Liver (tissue), 10 donors: ENCODE measurements at places on chromosomes 3 and 15. TPM values are rescaled to one million over a fixed set of nuclear protein-coding genes. Genes with fewer than 3 reads are reported as not detected.
A peak's percentile ranks its signal among the peaks of the same experiment; 100 is the strongest.

DNA sequence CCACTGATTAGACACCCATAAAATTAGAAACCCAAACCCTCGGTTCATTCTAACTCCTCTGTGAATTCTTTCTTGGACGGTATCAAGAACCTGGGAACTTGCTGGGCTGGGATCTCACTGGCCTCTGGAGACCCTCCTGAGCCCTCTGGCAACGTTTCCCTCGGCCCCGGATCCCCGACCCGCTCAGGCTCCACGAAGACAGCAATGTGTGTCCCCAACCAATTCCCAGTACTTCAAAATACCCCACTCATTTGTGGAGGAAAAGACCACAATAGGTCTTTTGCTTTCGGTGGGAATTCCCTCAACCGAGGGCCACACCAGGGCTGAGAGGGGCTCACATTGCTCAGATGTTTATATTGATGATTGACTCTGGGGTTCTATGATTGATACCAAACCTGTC is 117.9 kb upstream of the PRR20G start:
- no peak for DNase-seq

SERPINI2 gene
- not detected for total RNA-seq

FAM131A gene
- 5.7 TPM for total RNA-seq

DNA sequence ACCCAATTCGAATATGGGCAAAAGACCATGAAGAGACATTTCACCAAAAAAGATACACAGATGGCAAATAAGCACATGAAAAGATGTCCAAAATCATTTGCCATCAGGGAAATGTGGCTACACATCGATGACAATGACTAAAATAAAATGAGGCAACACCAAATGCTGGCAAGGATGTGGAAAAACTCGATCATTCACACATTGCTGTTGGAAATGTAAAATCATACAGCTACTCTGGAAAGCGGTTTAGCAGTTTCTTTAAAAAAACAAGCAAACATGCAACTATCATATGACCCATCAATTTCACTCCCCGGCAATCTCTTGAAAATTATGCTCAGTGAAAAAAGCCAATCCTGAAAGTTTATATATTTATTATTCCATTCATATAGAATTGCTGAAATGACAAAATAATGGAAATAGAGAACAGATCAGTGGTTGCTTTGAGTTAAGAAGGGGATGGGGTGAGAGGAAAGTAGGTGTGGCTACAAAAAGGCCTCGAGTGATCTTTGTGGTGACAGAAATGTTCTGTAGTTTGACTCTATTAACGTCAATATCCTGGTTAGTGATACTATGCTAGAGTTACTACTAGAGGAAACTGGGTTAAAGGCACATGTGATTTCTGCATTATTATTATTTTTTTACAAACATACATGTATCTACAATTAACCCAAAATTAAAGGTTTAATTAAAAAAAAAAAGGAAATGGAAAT is 45.0 kb downstream of the DLG1 start:
- no peak for DNase-seq

GRCh38 chr15:70596354-70597055 is 166.9 kb downstream of the UACA start:
- DNase-seq = peak; percentile 5

DNA sequence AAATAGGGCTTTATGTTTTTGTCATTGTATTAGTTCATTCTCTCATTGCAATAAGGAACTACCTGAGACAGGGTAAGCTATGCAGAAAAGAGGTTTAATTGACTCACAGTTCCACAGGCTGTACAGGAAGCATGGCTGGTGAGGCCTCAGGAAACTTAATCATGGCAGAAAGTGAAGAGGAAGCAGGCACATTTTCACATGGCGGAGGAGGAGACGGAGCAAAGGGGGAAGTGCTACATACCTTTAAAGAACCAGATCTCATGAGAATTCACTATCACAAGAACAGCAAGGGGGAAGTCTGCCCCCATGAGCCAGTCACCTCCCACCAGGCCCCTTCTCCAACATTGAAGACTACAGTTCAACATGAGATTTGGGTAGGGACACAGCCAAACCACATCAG is 25.6 kb downstream of the CEP63 start:
- no peak for DNase-seq

CHDH gene
- total RNA-seq = 34.0 TPM

- no peak for DNase-seq
Measured at GRCh38 chr3:148881286-148881685, 16.2 kb downstream of the CPA3 start.

CDHR4 gene
- total RNA-seq = not detected

- DNase-seq = no peak
Measured at GRCh38 chr15:64023220-64023619, 23.1 kb downstream of the DAPK2 start.
